ENCODE measurements at places on chromosomes 7 and 10. TPM values are rescaled to one million over a fixed set of nuclear protein-coding genes. Genes with fewer than 3 reads are reported as not detected.
A peak's percentile ranks its signal among the peaks of the same experiment; 100 is the strongest.

The ALOX5 gene
- total RNA-seq = 0.92 TPM

DNA sequence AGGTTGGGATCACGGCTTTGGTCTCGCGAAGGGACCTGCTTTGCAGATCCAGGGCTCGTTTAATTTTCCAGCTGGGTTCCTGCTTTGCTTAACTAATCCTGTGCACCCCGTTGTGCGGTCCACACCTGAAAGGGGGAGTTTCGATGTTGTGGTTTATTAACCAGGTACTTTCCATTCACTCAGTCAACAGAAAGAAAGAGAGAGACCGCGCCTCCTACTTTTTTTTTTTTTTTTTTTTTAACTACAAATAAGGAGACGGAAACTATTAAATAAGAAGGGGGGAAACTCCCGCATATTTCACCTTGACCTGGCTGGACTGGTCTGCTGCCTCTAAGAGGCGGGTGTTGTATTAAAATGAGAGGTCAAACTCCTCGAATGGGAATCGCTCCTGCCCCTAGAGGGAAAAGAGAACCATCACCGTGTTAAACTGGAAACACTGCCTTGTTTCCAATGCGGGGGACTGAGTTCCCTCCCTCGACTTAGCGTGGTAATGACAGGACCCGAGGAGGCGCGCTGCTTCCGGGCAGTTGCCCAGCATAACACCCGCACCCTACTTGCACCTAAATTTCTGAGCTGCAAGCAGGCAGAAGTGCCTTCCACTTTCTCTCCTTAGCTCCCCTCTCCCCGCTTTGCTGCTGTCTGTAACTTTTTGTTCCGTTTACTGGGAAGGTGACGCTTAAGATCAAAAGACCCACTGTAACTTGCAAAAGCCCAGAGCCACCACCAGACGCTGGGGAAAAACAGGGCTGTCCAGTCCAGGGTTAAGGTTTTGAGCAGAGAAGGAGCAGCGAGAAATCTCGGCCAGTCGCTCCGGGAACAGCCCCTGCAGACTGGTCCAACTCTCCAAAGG is 1.1 kb upstream of the ITGB8 start:
- DNase-seq = peak; percentile 30
- peak overlapping the region; percentile 57 for H3K27ac ChIP-seq
- peak overlapping the region; percentile 54 for H3K4me3 ChIP-seq
- no peaks in the 10 kb centered on the region for H3K36me3 ChIP-seq
- no peaks in the 10 kb centered on the region for H3K27me3 ChIP-seq

The COL1A2 gene
- total RNA-seq = 5.5 TPM

DNA sequence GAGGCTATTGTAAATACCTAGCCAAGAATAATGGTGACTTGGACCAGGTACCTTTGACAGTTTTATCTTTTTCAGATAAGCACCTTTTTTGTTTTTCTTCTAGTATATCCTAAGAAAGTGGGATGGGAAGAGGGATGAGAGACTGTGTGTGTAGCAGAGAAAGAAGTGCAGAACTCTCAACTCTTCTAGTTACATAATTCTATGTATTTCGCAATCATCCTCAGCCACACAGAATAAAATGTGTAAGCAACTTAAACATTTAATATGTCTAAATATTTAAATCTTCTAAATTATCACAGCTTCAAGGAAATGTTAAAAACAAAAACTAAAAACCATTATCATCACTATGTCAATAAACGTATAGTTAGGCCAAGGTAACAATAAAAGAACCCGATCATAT is 42.6 kb upstream of the GSAP start:
- H3K27me3 ChIP-seq = peaks cover 9% of the 10 kb centered on the region
- H3K4me3 ChIP-seq = no peak overlapping the region
- no peak overlapping the region for H3K27ac ChIP-seq
- H3K36me3 ChIP-seq = no peaks in the 10 kb centered on the region
- no peak for DNase-seq
- H3K4me1 ChIP-seq = no peaks in the 10 kb centered on the region

- H3K4me1 ChIP-seq = no peaks in the 10 kb centered on the region
- DNase-seq = no peak
- H3K4me3 ChIP-seq = no peak overlapping the region
- no peaks in the 10 kb centered on the region for H3K36me3 ChIP-seq
- H3K27ac ChIP-seq = no peak overlapping the region
These were observed 16.7 kb upstream of the GAD2 start for GRCh38 chr10:26199841-26200240.

The FAM25A gene
- total RNA-seq = not detected

GRCh38 chr7:26584326-26584725 is 280.1 kb downstream of the SKAP2 start:
- H3K4me3 ChIP-seq = no peak overlapping the region
- no peak for DNase-seq
- peaks cover 43% of the 10 kb centered on the region for H3K27me3 ChIP-seq
- no peaks in the 10 kb centered on the region for H3K4me1 ChIP-seq

The CYP26C1 gene
- total RNA-seq = 0.16 TPM

DNA sequence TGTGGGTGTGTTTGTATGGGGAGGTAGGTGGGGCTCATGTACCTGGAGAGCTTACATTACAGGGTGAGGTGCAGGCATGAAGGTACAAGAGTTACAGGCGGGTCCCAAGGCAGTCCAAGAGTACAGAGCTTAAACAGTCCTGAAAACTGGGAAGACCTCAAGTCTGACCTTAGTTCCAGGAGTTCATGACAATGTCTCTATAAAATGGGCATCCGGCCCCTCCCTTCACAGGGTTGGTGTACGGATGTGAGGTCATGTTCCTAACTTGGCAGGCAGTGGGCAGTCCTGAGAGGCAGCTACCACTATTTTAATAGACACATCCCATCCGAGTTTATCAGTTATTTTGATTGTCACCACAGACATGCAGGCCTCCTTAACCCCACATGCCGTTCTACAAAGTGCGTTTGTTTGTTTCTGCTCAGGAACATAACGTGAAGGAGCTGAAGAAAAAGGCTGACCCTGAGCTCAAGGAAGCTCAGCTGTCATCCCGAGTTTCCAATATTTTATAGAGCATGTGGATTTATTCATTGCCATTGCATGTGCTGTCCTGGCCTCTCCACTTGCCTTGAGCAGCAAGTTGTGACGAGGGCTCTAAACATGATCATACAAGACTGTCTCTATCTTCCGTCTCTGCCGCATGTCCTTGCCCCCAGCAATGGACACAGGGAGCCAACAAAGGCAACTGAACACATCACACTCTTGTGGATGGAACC is 647.5 kb upstream of the IGFBP3 start:
- no peak overlapping the region for H3K27ac ChIP-seq
- no peaks in the 10 kb centered on the region for H3K27me3 ChIP-seq
- H3K36me3 ChIP-seq = no peaks in the 10 kb centered on the region
- no peak overlapping the region for H3K4me3 ChIP-seq
- DNase-seq = no peak

DNA sequence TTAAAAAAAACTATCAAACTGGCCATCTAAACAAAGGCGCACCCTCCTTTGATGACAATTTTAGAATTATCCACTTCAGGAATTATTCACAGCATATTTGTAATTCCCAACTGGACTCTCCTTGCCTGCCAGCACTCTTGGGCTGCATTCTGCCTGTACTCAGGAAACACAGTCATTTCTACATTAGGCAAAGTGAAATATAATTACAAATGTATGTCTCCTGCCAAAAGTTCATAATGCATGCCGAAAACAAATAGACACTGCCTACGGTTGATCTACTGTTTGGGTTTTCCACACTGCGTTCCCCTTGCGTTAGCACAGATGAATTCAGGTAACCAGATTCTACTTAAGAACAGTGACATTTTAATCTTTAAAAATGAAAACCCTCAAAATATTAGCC is 1.9 kb downstream of the HGF start:
- H3K4me3 ChIP-seq = no peak overlapping the region
- H3K36me3 ChIP-seq = no peaks in the 10 kb centered on the region
- DNase-seq = no peak
- H3K27me3 ChIP-seq = no peaks in the 10 kb centered on the region
- no peak overlapping the region for H3K27ac ChIP-seq

GRCh38 chr10:12902135-12902572 is 99.4 kb downstream of the CCDC3 start:
- no peak overlapping the region for H3K4me3 ChIP-seq
- H3K27ac ChIP-seq = no peak overlapping the region
- peaks cover 40% of the 10 kb centered on the region for H3K27me3 ChIP-seq

- peaks cover 69% of the 10 kb centered on the region for H3K4me1 ChIP-seq
- H3K4me3 ChIP-seq = no peak overlapping the region
- peaks cover 6% of the 10 kb centered on the region for H3K36me3 ChIP-seq
- H3K27ac ChIP-seq = peak overlapping the region; percentile 37
- no peaks in the 10 kb centered on the region for H3K27me3 ChIP-seq
These were observed 22.5 kb downstream of the ST8SIA6 start for GRCh38 chr10:17431871-17432311.

The PRLHR gene
- not detected for total RNA-seq

- DNase-seq = no peak
- no peaks in the 10 kb centered on the region for H3K36me3 ChIP-seq
- no peak overlapping the region for H3K4me3 ChIP-seq
- no peak overlapping the region for H3K27ac ChIP-seq
- no peaks in the 10 kb centered on the region for H3K4me1 ChIP-seq
- H3K27me3 ChIP-seq = no peaks in the 10 kb centered on the region
These were observed 6.7 kb downstream of the COL1A2 start for GRCh38 chr7:94401428-94401814.

DNA sequence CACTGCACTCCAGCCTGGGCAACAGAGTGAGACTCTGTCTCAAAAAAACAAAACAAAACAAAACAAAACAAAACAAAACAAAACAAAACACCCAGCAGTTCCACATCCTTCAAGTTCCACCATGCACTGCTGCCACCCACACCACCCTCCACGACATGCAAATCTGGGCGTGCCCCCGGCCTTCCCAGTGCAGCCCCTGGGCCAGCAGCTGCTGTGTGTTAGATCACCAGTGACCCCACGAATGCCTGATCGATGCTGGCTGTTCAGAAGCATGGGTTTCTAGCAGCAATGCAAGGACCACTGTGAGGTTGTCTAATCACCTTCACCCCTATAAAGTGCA is 36.3 kb downstream of the ELFN1 start:
- H3K27me3 ChIP-seq = peaks cover 28% of the 10 kb centered on the region
- H3K27ac ChIP-seq = no peak overlapping the region
- no peak for DNase-seq
- H3K36me3 ChIP-seq = no peaks in the 10 kb centered on the region
- no peak overlapping the region for H3K4me3 ChIP-seq
- peaks cover 17% of the 10 kb centered on the region for H3K4me1 ChIP-seq

GRCh38 chr10:14068601-14069250 is 262.0 kb downstream of the FRMD4A start:
- no peaks in the 10 kb centered on the region for H3K4me1 ChIP-seq
- H3K27me3 ChIP-seq = peaks cover 7% of the 10 kb centered on the region
- no peaks in the 10 kb centered on the region for H3K36me3 ChIP-seq
- DNase-seq = no peak

- H3K27me3 ChIP-seq = no peaks in the 10 kb centered on the region
- no peaks in the 10 kb centered on the region for H3K4me1 ChIP-seq
- no peaks in the 10 kb centered on the region for H3K36me3 ChIP-seq
- H3K4me3 ChIP-seq = no peak overlapping the region
- H3K27ac ChIP-seq = no peak overlapping the region
These were observed 129.0 kb upstream of the PPP2R2D start for GRCh38 chr10:131771634-131772358.

DNA sequence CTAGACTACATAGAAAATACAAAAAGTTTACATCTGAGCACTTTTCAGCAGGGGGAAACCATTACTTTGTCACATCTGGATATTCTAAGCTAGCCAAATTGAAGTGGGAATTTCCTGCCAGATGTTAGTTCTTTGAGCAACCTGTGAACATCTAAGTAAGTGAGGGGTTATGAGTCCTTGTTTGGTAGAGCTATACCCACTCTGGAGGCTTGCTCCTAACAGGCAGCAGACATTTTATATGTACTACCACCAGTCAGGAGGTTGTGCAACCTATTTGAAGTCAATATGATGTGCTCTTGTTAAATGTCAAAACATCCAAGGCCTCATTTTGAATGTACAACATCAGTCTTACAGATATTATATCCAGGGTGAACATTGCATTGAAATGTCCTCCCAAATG is 143.3 kb upstream of the KAT6B start:
- H3K4me3 ChIP-seq = no peak overlapping the region
- H3K36me3 ChIP-seq = peaks cover 6% of the 10 kb centered on the region
- no peak overlapping the region for H3K27ac ChIP-seq
- H3K4me1 ChIP-seq = no peaks in the 10 kb centered on the region

GRCh38 chr10:59575269-59575668 is 134.4 kb downstream of the SLC16A9 start:
- no peaks in the 10 kb centered on the region for H3K27me3 ChIP-seq
- no peak overlapping the region for H3K4me3 ChIP-seq
- no peaks in the 10 kb centered on the region for H3K4me1 ChIP-seq
- DNase-seq = no peak
- no peaks in the 10 kb centered on the region for H3K36me3 ChIP-seq
- H3K27ac ChIP-seq = no peak overlapping the region

GRCh38 chr7:80916770-80917741 is 1.8 kb downstream of the SEMA3C start:
- DNase-seq = no peak

DNA sequence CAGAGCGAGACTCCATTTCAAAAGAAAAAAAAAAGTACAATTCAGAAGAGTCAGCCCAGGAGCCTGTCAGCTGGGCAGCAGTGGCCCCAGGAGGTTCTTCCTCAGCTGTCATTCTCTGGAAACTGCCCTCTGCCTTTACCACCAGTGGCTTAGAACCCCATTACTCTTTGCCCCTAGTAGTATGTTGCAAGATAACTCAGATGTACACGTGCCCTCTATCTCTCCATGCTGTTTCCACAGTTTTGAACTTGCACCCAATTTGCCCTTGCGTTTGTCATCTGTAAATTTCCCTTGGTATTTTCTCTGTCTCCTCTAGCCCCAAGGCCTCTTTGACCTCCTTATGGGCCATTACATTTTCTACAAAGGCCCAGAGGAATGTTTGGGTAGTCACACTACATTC is 56.7 kb upstream of the PRKAR2B start:
- no peaks in the 10 kb centered on the region for H3K36me3 ChIP-seq
- H3K27ac ChIP-seq = peak overlapping the region; percentile 45
- no peak for DNase-seq
- H3K4me1 ChIP-seq = peaks cover 55% of the 10 kb centered on the region

DNA sequence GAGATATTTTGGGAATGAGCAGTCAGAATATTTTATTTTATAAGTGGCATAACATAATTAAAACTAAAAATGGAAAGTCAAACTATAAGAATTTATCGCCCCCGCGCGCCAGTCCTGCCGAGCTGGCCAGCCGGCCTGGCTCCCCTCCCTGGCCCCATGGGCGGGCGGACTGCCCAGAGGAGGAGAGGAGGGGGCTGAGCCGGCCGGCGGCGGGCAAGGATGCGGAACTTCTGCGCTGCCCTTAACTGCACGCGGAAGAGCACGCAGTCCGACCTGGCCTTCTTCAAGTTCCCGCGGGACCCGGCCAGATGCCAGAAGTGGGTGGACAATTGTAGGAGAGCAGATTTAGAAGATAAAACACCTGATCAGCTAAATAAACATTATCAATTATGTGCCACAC is 96.8 kb downstream of the DKK1 start:
- no peak overlapping the region for H3K27ac ChIP-seq
- H3K27me3 ChIP-seq = no peaks in the 10 kb centered on the region
- H3K4me3 ChIP-seq = no peak overlapping the region
